Tongue (tissue), 3 donors: ENCODE measurements at places on chromosomes 12 and 14. TPM values are rescaled to one million over a fixed set of nuclear protein-coding genes. Genes with fewer than 3 reads are reported as not detected.

DNA sequence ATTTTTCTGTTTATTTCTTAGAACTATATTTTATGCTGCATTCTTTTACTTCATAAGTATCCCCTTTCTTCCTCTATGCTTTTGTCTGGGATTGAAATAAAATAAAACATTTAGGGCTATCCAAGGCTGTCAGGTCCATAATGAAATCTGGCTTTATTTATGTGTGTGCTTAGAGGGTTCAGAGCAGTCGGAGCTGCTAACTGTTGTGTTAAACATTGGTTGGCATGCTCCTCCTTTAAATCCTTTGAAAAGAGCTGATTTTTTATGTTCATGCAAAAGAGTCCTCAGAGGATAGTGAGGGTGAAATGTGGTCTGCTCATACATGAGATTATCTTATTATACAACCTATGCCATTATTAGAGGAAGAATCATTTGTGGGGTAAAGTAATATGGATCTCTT, 322.3 kb upstream of the E2F7 start:
- DNase-seq: no peak

GRCh38 chr14:94598816-94599655, 13.2 kb upstream of the SERPINA3 start:
- peak; percentile 63 for DNase-seq

- no peak for DNase-seq
Observed at GRCh38 chr12:47413806-47414205, 292.0 kb downstream of the RPAP3 start.

- no peak for DNase-seq
Observed at GRCh38 chr14:98082833-98083232, 1189.2 kb downstream of the BCL11B start.

GRCh38 chr14:91280129-91280528, 35.6 kb upstream of the GPR68 start:
- no peak for DNase-seq

DNA sequence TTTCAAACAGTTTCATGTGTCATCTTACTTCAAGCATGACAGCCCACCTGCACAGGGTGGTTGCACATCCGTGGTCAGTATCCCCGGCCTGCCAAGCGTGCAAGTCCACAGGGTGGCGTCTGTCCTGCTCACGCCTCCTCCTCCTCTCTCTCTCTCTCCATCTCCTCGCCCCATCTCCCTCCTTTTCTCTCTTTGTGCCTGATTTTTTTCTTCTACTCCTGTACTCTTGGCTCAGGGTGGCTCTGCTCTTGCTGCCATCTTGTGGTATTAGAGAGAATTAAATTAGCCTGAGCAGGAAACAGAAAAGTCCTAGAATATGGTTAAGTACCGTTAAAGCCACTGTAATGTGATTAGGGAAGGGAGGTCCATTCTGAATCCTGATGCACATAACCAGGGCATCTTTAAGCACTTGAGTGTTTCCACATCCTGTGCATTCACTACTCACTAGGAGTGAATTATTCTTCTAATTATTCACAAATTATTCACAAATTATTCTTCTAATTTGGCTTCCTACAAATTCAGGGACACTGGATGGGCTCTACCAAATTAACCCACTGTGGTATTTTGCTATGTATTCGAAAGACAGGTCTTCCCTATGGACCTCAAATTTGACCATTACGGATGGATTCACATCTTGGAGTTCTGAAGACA, 25.5 kb upstream of the DTX1 start:
- peak; percentile 76 for DNase-seq

DNA sequence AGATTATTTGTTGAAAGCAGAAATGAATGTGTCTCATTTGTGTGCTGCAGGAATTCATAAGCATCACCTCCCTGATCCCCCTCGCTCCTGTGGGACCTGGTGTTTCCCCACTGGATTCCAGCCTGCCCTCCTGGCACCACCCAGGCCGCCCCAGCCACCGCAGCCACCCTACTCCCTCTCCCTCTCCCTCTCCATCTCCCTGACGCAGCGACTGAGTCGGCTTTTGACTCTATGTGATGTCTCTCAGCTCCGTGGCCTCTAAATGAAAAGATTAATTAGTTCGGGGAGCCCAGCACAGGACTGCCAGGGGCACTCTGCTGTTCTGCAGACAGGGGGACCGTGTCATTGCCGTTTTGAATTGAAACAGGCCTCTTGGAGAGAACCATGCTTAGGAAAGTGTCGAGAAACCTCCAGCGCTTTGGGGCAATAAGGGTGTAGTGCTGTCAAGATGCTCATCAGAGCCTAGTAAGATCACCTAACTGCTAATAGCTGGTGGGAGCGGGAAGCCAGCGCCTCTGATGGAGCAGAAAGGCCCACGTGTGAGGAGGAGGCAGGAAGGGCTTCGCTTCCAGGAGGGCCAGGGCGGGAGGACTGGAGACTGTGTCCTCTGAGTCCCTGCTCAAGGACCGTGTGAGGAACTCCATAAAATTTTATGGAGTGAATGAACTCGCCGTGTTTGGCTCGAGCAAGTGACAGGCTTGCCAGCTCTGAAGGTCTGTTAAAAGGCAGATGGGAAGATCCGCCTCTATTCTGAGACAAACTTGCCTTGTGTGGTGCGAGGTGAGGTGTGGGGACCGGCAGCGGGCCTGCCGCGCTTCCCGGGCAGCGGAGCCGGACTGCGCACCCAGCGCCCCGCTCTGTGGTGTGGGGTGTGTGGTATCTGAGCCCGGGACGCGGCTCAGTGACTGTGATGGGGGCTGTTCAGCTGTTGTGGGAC, 157.4 kb upstream of the C14orf180 start:
- peak; percentile 38 for DNase-seq

The RFX4 gene
- total RNA-seq: 0.21 TPM

GRCh38 chr14:78989221-78989620, 819.0 kb downstream of the NRXN3 start:
- DNase-seq: no peak

DNA sequence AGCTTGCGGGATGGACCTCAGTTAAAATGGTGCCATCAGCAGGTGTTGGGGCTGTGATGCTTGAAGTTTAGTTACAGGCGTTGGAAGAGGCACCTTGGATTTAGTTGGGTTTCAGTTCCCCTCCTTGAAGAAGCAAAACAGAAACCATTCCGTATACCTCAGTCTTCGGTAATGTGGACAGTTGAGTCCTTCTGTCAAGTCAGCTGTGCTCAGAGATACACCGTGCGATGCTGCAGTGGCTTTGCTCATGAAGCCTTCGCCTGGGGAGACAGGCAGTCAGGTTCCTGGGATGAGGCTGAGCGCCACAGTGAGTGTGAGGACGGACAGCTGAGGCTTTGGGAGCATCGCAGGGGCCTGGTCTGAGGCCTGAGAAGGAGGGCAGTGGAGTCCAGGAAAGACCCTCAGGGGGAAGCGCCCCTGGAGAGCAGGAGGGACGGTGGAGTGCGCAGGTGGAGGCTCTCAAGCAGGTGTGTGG, 7.4 kb downstream of the RAN start:
- DNase-seq: no peak

DNA sequence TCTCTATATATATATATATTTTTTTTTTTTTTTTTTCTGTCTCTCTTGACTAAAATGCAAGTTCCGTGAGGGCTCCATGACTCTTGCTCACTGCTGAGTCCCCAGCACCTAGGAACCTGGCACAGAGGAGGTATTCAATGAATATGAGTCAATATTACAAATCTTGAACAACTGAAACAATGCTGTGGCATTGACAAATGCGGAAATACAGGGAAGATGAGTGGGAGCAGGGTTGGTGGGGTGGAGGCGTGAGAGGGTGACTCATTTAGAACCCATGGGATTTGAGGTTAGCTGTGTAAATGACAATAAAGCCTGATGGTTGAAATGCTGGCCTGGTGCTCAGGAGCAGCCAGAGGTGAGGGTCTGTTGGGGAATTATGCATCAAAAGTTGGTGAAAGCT, 121.7 kb upstream of the FUT8 start:
- no peak for DNase-seq

The GDF3 gene
- total RNA-seq: not detected

The SLC39A2 gene
- total RNA-seq: 5.6 TPM

DNA sequence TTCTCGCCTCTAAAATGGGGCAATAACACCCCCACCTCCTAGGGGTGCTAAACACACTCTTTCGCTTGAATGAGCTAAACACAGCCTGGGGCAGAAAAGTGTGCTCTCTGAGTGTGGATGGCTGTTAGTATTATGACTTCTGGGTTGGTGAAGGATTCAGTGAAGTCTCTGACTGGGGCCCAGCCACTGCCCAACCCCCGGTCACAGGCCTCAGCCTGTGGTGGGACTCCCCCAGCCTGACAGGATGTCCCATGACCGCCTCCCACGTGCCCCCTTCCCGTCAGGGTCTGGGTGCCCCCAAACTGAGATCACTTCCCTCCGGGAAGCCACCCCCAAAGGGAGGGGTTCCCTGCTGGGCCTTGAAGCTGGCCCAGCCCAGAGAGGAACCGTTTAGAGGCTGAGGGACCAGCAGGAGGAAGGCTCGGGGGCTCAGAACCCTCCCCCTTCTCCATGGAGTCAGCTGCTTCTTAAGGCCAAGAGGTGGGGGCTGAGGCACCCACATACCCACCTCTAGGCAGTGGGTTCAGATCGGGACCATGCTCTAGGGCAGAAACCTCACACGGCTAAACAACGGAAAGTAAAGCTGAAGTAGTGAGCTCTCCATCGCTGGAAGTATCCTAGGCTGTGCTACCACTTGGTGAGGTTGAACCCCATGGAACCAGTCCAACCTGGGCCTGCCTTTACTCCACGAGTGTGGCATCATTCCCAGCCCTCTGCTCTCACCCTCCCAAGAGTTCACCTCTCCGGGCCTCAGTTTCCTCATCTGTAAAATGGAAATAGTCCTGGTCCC, 13.8 kb downstream of the DTX1 start:
- DNase-seq: no peak

- DNase-seq: no peak
Observed at GRCh38 chr12:77928078-77928477, 97.4 kb downstream of the NAV3 start.

DNA sequence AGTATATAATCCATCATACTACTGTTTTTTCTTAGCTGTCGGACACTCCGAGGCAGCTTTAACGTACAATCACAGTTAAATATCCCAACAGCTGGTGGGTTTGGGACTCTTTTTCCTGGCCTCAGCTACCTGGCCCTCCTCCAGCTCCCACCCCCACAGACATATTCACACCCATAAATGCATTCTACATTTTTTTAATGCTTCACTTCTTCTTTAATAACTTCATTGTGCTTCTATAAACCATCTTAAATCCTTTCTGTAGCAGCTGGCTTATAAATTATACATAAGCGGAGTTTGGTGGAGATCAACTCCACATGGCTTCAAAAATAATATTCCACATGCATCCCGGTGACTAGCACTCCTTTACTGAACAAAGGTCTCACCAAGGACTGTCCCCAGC, 33.3 kb downstream of the TDG start:
- peak; percentile 87 for DNase-seq

GRCh38 chr12:105978276-105978675, 160.5 kb downstream of the NUAK1 start:
- DNase-seq: no peak

- no peak for DNase-seq
Observed at GRCh38 chr14:77353469-77354141, 23.3 kb downstream of the TMED8 start.

The GZMB gene
- total RNA-seq: 0.41 TPM

- DNase-seq: no peak
Observed at GRCh38 chr12:28603801-28604200, 413.5 kb downstream of the CCDC91 start.

The ANHX gene
- not detected for total RNA-seq

- no peak for DNase-seq
Observed at GRCh38 chr12:127054531-127054930, 1212.4 kb upstream of the TMEM132C start.

DNA sequence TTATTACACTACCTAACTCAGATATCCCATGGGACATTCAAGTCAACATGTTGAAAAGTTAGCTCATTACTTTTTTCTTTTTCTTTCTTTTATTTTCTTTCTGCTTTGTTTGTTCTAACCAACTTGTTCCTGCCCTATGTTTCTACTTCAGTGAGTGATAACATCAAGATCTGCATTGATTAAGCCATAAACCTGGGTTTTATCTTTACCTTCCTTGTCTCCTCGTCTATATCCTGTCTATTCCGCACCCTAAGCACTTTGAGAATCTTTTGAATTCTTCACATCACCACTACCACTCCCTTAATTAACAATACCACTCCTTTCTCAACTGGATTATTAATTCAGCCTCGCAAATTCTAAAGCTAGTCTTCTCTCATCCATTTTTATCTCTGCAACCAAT, 81.9 kb upstream of the AVPR1A start:
- no peak for DNase-seq

DNA sequence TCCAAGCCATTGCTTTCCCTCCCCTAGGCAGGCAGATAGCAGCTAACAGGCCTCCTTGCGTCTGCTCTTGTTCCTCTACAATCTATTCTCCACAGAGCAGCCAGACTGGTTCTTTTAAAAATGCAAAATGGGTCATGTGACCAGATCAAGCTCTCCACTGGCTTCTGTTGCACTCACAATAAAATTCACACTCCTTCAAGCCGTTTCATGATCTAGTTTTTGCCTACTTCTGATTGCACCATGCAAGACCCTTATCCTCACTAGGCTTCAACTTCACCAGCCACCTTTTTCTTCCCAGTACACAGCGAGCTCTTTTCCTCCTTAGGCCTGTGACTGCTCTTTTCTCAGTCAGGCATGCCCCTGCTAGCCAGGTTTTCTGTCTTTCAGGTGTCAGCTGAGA, 6.1 kb upstream of the KRAS start:
- DNase-seq: peak; percentile 9

The PMCH gene
- not detected for total RNA-seq

- no peak for DNase-seq
Observed at GRCh38 chr12:46459861-46460545, 87.4 kb upstream of the SLC38A2 start.

DNA sequence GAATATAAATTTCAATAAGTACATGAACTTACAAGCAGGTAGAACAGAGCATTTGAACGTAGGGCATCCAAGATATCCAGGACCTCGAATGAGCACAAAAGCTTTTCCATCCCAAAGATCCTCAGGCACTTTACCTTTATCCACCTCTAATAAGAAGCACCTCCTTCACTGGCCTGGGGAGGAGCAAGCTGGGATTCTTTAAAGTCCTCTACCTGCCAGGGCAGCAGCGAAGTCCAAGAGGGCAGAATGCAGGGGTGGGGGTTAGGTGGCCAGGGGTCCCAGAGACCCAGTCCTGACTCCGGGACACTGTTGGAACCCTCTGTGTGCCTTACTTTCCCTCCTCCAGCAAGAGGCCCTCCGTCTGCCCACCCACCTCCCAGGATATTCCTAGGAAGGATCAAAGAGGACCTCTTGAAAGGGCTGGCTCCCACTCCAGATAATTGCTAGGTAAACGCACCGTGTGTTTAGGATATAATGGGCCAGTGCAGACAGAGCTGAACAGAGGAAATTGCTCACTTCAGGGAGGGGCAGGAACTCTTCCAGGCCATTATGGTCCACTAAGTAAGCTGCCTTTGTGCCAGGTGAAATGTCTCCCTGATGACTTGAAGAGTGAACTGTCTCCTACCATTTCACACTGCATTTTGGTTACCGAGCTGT, 68.1 kb downstream of the TTC9 start:
- DNase-seq: no peak

DNA sequence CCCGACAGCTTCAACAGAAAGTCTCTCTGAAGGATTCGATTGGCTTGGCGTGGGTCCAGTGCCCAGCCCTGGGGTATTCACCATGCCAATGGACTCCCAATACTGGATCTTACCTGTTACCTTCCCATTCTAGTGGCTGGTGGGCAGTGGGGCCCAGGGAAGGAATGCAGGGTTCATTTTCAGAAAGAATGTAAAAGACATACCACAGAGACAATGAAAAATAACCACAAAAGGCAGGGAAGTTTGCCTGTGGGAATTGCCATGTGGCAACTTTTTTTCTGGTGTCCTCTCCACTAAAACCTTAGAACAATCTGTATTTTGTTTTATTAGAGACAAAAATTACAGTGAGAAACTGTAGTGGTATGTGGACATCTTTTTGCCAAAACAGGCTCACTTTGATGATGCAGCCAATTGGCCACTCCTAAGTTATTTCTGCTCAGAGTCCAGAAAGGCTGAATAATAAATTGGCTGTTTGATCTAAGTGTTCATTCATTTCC, 55.2 kb downstream of the PTGER2 start:
- DNase-seq: peak; percentile 32
